Activated T-cell treated with anti-CD3 and anti-CD28 coated beads for 4 hours (primary cell): ENCODE measurements at places on chromosomes 4 and X.

- no peak for DNase-seq
These were observed 197.6 kb downstream of the KIT start for GRCh38 chr4:54855191-54855854.

DNA sequence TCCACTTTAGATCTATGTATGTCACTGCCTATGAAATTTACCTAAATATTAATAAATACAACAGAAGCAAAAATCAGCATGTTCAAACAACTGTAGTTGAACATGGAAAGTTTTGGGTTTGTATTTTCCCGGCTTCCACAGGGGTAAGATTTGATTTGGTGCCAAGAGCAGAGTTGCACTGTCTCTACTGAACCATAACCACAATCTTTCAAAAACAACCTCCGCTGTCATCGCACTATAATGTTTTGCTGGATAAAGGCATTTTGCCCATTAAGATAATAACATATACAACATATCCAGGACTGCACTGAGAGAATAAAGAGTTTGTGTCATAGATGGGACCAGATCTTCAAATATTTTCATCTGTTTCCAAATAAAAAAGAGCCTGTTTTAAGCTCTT is 94.9 kb downstream of the TENM3 start:
- DNase-seq = no peak

GRCh38 chr4:61953386-61953785 is 753.3 kb downstream of the ADGRL3 start:
- no peak for DNase-seq

DNA sequence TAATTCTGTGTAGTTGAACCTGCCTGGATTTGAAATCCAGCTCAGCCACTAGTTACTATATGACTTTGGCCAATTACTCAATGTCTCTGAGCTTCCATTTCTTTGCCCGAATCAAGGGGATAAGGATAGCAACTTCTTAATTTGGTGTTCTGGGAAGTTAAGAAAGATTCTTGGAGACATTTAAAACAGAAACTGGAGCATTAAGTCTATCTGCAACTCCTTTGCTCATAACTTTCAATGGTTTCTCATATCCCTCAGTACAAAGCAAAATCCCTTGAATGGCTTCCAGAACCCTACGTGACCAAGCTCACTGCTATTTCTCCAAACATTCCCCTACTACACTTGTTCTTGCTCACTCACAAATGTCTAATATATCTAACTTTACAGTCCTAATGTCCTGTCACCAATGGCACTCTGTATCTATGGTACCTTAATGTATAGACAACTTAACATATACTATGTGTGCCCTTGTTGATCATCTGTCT is 849.1 kb upstream of the SLIT2 start:
- DNase-seq = no peak

- DNase-seq = no peak
These were observed 70.3 kb downstream of the RAB28 start for GRCh38 chr4:13413729-13414437.

DNA sequence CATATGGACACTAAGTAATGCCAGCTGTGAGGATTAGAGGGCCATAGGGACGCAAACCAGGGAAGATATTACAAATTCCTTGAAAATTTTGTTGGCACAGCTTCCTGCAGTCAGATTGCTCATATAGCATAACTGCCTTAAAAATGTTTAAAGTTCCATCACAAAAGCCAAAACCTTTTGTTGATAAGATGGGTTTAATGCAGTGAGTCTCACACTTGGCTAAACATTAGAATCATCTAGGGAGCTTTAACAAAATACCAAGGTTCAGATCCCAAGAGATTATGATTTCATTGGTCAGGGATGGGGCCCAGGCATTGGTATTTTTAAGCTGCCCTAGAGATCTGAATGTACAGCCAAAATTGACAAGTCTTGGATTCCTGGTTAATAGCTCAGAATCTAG is 376.5 kb upstream of the MAD2L1 start:
- DNase-seq = no peak

- DNase-seq = no peak
These were observed 6.3 kb downstream of the CPE start for GRCh38 chr4:165385126-165385525.

- DNase-seq = no peak
These were observed 70.9 kb downstream of the HS6ST2 start for GRCh38 chrX:132887569-132887968.

- peak; percentile 32 for DNase-seq
These were observed 37.2 kb downstream of the ATP2B3 start for GRCh38 chrX:153554519-153555167.

DNA sequence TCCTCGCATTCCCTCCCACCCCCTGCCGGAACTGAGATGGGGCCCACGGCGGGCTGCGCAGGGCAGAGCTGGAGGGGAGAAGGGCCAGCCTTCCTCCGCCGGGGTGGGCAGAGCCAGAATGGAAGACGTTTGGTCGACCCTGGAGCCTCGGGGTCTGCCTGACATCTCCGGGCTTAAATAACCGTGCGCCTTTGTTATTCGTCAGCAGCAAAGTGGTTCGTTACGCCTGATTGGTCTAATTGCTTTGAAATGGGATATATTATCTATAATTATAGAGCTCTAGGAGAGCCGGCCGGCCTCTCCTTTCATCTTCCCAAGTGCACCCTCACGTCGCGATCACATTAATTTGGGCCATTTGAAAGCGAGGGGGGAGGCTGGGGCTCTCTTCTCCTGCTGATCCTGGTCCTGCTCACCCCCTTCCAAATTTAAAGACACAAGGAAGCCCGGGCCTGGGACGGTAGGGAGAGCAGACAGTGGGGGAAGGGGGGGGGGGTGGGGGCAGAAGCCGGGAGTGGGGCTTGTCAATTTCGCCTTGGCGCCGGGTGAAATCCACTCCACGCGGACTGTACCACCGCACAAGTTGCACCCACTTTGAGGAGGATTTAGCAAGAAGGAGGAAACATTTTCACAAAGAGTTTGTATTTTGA is 4.7 kb upstream of the MSX1 start:
- no peak for DNase-seq

DNA sequence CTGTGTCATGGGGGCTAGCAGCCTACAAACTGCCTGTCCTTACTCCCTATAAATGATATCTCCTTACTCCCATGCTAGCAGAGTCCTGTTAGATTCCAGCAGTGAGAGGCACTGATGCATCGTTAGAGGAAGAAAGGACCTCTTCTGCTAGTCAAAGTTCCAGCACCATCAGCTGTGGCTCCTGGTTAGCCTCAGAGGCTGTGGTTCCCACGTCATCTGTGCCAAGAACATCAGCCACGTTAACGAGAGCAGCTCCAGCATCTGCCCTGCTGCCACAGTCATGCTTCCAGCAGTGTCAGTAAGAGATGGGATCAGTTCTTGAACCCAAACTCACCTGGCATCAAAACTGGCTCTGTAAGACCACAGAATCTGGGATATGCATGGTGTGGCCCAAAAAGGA is 88.5 kb downstream of the SLC2A9 start:
- DNase-seq = no peak

DNA sequence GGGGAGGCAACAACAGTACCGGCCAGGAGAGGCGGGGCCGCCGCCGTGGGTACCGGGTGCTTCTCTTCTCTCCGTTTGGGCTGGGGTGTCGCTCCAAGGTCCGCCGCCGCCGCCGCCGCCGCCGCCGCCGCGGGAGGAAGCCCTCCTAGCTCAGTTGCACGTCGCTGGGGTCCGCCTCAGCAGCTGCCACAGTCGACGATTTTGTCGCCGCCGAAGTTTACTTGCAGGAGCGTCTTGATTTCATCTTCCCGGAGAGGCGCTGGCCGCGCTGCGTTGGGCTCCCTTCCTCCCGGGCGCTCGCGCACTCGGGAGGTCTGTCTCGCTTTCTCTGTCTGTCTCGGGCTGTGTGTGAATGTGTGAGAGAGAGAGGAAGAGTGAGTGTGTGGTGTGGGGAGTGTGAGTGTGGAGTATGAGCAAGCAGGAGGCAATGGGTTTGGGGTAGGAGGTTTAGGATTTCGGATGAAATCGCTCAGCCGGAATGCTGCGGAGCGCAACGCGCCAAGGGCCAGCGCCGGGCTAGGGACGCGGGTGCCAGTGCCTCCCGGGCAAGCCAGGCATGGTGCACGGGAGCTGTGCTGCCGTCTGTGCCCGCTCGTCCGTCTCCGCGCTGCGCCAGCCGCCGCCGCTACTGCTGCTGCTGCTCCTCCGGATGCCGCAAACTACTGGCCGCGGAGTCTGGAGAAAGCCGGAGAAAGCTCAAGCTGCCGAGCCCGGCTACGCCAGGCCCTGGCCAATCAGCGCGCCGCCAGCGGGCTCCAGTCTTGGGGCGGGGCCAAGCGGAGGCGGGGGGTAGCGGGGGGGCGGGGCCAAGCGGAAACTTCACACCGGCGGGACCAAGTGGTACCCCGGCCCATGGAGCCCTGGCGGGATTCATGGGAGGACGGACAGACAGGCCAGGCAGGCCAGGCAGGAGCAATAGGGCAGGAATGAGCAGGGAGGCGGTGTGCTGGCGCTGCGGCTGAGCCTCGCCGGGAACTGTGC is at the start of gene PCDH19:
PCDH19 (minus strand) TSS at position 664 of the 981 bp plus-strand sequence. CDS start 1,676 bp downstream, outside the sequence.
- no peak for DNase-seq

DNA sequence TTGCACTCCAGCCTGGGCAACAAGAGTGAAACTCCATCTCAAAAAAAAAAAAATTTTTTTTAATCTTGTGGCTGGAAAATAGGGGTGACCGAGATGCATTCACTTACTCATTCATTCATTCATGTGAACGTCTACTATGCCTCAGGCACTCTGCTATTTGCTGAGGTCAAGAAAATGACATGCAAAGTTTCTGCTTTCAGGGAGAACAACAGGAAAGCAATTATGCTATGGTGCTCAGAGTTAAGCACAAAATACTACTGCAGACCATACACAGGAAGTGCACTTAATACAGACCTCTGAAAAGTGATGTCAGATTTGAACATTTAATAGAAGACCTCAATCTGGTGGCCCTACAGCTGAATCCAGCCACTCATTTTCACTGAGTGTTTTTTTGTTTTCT is 59.6 kb upstream of the DUSP21 start:
- DNase-seq = no peak

- DNase-seq = no peak
These were observed 3.2 kb downstream of the TMEM165 start for GRCh38 chr4:55398966-55399365.

DNA sequence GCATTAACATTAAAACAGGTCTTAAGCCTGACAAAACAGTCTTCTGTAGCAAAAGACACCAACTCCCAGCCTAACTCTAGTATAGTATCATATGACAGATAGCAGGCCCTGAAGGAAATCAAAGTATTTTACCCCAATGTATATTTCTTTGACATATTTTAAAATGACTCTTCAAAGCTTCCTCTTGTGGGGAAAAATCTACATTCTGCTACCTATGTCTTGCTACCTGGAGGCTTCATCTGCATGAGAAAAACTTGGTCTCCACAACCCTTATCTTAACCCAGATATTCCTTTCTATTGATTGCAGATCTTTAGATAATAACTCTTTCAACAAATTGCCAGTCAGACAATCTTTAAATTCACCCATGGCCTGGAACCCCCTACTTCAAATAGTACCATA is 1620.4 kb downstream of the PCDH7 start:
- DNase-seq = no peak

GRCh38 chr4:126361287-126361686 is 1046.5 kb downstream of the FAT4 start:
- DNase-seq = no peak

- DNase-seq = no peak
These were observed 9.0 kb upstream of the PITX2 start for GRCh38 chr4:110631584-110632505.

GRCh38 chrX:41351923-41352322 is 18.0 kb downstream of the DDX3X start:
- no peak for DNase-seq

GRCh38 chrX:141164406-141164805 is 12.5 kb downstream of the LDOC1 start:
- no peak for DNase-seq

DNA sequence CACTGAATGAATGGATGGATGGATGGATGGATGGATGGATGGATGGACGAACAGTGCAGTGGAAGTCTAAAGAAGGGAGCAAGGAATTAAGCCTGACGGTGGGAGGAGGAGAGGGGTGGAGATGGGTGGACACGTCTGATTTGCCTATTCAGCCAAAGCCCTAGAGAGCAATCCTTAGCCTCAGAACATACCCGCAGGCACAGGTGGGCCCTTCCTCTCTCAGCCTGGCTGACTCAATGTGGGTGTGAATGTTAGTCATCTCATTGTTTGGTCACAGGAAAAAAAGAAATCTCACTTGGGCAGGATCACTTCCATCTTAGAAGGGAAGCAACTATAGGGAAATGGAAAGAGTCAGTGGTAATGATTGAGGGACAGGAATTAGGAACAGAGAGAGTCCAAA is 165.9 kb downstream of the PJA1 start:
- DNase-seq = no peak

GRCh38 chr4:174580597-174580996 is 58.3 kb upstream of the HPGD start:
- no peak for DNase-seq

DNA sequence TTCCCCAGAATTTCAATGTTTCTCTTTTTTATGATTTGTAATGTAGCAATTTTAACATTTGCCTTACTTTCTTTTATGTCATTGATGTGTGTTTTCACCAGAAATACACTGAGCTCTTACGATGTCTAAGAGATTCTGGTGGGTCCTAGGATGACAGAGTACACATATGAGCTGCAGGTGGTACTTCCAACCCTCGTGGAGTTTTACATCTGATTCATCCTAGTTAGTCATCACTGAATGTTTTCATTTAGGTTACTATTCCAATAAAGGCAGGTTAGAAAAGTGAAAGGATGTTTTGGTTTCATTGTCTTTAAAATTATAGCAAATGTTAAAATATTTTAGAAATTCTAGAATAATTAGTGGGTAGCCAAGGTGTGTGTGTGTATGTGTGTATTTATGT is 605.9 kb downstream of the ADGRL3 start:
- DNase-seq = no peak

GRCh38 chrX:129958083-129958465 is 24.4 kb upstream of the BCORL1 start:
- DNase-seq = no peak

GRCh38 chrX:50827996-50828395 is 14.0 kb upstream of the SHROOM4 start:
- DNase-seq = no peak

GRCh38 chrX:10591363-10592335 is 28.7 kb downstream of the MID1 start:
- no peak for DNase-seq

GRCh38 chrX:46715530-46715929 is 43.4 kb downstream of the SLC9A7 start:
- no peak for DNase-seq

DNA sequence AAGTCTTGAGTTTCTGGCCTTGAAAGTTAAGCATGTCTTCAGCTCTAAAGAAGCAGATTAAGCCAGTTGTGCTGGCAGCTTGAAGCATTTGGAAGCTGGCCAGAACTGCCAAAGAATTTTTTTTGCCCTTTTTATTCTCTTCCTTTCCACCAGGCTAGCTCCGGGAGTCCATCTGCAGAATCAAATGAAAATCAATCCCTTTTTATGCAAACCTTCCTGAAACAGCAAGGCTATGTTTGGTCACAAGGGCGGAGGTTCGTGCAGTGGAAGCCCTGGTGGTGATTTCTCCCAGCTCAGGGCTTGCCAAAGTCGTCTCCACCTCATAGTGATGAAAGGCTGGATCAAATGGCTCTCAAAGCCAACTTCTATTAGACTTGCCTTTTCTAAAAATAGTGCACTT is 21.6 kb upstream of the C4orf54 start:
- no peak for DNase-seq

- no peak for DNase-seq
These were observed 1026.0 kb downstream of the ADGRL3 start for GRCh38 chr4:62226082-62226481.

- DNase-seq = peak; percentile 34
These were observed 918 bp upstream of the FGFRL1 start for GRCh38 chr4:1010395-1011021.

- no peak for DNase-seq
These were observed 1072.8 kb upstream of the PABPC4L start for GRCh38 chr4:135274416-135274815.

GRCh38 chr4:82820689-82821088 is 22.1 kb upstream of the SCD5 start:
- no peak for DNase-seq
